ENCODE measurements at places on chromosomes 11 and 22. TPM values are rescaled to one million over a fixed set of nuclear protein-coding genes. Genes with fewer than 3 reads are reported as not detected.

Gene CNTF
- total RNA-seq: 2.5 TPM

Gene KCNK4
- 0.58 TPM for total RNA-seq

Gene FJX1
- 72.8 TPM for total RNA-seq

Gene CYP2D6
- 7.2 TPM for total RNA-seq

DNA sequence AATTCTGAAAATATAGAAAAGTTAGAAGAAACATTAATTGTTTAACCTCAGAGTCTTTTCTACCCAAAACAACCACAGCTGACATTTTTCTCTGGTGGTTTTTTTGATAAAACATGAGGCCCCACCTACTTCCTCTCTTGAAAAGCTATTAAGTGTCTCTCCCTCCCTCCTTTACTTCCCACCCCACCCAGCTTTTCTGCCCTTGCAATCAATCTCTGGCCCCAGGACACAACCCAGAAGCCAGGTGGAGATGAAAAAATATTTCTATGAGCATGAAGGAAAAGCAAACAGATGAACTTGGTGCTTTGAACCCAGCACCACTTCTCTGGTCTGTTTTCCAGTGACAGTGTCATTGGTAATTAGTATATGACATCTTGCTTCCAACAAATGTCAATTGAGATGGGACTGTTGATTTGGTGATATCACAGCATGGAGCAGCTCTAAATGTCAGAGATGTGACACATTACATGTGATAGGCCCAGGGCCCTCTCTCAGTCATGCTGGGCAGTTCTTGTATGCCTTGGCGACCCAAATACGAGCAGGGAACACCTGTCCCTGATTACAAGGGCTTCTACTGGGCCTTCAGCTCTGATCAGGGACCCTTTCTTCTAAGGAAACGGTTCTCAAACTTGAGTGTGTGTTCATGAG, 23.9 kb upstream of the TMPRSS13 start:
- peaks cover 34% of the 10 kb centered on the region for H3K27me3 ChIP-seq
- no peak overlapping the region for H3K4me3 ChIP-seq
- peaks cover 9% of the 10 kb centered on the region for H3K4me1 ChIP-seq
- no peak for DNase-seq
- H3K36me3 ChIP-seq: no peaks in the 10 kb centered on the region

Gene NXPE2
- total RNA-seq: 0.34 TPM

DNA sequence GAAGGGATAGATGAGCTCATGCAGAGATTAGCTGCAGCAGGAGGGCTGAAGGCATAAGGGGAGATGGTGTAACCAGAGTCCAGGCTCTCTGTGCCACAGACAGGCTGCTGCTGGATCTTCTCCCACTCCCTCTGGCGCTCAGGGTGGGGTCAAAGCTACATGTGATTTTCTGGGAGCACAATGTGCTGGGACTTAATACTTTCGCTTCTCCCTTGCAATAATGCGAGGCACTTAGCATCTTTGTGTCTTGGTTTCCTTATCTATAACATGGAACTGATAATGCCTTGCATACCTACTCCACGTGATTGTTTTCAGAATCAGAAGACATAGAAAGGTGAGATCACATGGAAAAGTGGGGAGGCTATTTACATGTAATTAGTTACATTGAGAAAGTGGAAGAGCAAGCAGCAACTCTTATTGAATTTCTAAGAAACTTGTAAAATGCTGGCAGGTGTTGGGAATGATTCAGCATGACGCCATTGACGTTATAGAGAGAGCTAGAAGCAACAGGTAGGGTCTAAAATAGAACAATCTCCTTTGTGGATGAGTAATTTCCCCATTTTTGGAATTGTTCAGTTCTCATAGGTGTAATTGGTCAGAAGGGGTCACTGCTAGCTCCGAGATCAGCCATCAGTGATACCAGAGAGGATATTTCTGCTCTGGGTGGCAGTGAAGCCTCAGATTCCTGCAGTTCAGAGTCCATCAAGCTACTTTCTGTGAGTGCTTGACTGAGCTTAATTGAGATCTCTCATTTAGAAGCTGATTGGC, 8.2 kb upstream of the OR9I1 start:
- no peaks in the 10 kb centered on the region for H3K4me1 ChIP-seq
- DNase-seq: no peak
- no peak overlapping the region for H3K27ac ChIP-seq
- peaks cover 6% of the 10 kb centered on the region for H3K27me3 ChIP-seq
- no peaks in the 10 kb centered on the region for H3K36me3 ChIP-seq
- no peak overlapping the region for H3K4me3 ChIP-seq

DNA sequence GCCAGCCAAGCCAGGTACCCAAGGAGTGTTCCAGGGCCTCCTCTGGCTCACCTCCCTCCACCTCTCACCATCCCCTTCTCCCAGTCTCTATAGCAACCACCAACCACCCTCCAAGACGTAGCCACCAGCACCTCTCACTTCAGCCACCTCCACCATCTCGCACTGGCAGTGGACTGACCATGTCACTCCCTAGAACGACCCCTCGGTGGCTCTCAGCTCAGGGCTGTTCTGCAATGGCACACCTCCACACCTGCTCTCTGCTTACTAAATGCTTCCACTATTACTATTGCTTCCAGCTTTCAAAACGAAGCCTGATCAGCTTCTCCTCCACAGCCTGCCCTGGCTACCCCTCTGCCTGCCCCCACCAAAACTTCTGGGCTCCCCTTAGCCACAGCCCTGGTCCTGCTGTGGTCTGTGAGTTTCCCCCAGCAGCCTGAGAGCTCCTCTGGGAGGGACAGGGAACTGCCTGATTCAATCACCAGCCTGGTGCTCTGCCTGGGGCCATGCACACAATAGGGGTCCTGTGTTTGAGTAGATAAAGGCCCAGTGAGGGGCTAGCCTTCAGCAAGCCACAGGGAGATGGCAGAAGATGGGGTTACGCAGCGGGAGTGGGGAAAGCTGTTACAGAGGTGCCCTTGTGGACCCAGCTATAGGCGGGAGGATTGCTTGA, 17.5 kb upstream of the CBX7 start:
- no peak overlapping the region for H3K4me3 ChIP-seq
- no peaks in the 10 kb centered on the region for H3K27me3 ChIP-seq
- H3K36me3 ChIP-seq: no peaks in the 10 kb centered on the region

Gene HOATZ
- not detected for total RNA-seq

GRCh38 chr11:24932110-24933000, 435.5 kb downstream of the LUZP2 start:
- peaks cover 10% of the 10 kb centered on the region for H3K36me3 ChIP-seq
- H3K27me3 ChIP-seq: no peaks in the 10 kb centered on the region
- no peak overlapping the region for H3K4me3 ChIP-seq
- no peak overlapping the region for H3K27ac ChIP-seq
- H3K4me1 ChIP-seq: peaks cover 9% of the 10 kb centered on the region

Gene PTS
- 56.2 TPM for total RNA-seq

GRCh38 chr11:76807206-76807875, 24.2 kb downstream of the TSKU start:
- H3K27me3 ChIP-seq: no peaks in the 10 kb centered on the region
- no peaks in the 10 kb centered on the region for H3K4me1 ChIP-seq
- DNase-seq: peak; percentile 80
- H3K36me3 ChIP-seq: no peaks in the 10 kb centered on the region
- no peak overlapping the region for H3K27ac ChIP-seq

Gene TRPM5
- 7.2 TPM for total RNA-seq

- no peak for DNase-seq
- no peaks in the 10 kb centered on the region for H3K27me3 ChIP-seq
- H3K4me1 ChIP-seq: peaks cover 19% of the 10 kb centered on the region
- peak overlapping the region; percentile 81 for H3K27ac ChIP-seq
- H3K4me3 ChIP-seq: no peak overlapping the region
- peaks cover 26% of the 10 kb centered on the region for H3K36me3 ChIP-seq
Measured at GRCh38 chr22:40258501-40258915, 80.8 kb downstream of the TNRC6B start.

Gene FBXO7
- total RNA-seq: 82.8 TPM

GRCh38 chr11:66874232-66874631, 17.4 kb downstream of the LRFN4 start:
- no peak overlapping the region for H3K27ac ChIP-seq
- DNase-seq: no peak
- H3K36me3 ChIP-seq: no peaks in the 10 kb centered on the region
- H3K27me3 ChIP-seq: no peaks in the 10 kb centered on the region
- no peak overlapping the region for H3K4me3 ChIP-seq
- peaks cover 15% of the 10 kb centered on the region for H3K4me1 ChIP-seq

DNA sequence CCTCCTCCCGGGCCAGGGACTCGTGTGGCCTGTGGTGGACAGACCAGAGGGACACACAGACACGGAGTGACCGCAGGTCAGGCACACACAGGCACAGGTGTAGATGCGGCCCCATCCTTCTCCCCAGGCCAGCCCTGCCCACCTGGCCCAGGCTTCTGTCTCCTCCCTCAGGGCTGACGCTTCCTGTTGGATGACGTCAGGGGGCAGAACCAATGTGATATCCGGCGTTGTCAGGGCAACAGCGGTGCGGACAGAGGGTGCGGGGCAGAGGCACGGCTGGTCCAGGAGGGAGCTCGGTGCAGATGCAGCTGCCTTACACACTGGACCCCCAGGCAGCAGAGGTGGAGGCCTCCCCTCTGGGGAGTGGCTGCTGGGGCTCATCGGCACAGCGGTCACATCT, 2.9 kb upstream of the TUBGCP6 start:
- H3K27me3 ChIP-seq: no peaks in the 10 kb centered on the region
- peak overlapping the region; percentile 36 for H3K4me3 ChIP-seq
- H3K27ac ChIP-seq: no peak overlapping the region
- no peak for DNase-seq
- peaks cover 1% of the 10 kb centered on the region for H3K36me3 ChIP-seq

GRCh38 chr11:92784331-92784730, 185.1 kb upstream of the MTNR1B start:
- H3K36me3 ChIP-seq: peaks cover 4% of the 10 kb centered on the region
- no peak for DNase-seq
- no peaks in the 10 kb centered on the region for H3K27me3 ChIP-seq
- no peak overlapping the region for H3K27ac ChIP-seq

DNA sequence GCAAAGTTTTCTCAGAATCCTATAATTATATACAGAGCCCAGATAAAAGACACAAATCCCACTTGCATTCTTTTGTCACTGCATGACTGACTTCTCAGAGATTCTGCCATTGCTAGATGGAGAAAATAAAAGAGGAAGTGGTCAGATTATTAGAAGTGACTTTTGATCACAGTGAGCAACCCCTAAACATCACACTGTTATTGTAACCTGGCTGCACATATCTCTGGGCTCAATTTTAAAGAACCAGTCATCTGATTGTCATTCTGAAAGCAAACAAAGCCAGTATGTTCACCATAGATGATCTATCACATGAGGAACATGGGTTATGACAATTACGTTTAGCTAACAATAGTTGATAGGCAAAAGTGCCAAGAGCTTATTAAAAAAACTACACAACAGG, 47.8 kb downstream of the COPB1 start:
- no peaks in the 10 kb centered on the region for H3K4me1 ChIP-seq
- H3K36me3 ChIP-seq: peaks cover 14% of the 10 kb centered on the region
- no peaks in the 10 kb centered on the region for H3K27me3 ChIP-seq
- H3K4me3 ChIP-seq: no peak overlapping the region

DNA sequence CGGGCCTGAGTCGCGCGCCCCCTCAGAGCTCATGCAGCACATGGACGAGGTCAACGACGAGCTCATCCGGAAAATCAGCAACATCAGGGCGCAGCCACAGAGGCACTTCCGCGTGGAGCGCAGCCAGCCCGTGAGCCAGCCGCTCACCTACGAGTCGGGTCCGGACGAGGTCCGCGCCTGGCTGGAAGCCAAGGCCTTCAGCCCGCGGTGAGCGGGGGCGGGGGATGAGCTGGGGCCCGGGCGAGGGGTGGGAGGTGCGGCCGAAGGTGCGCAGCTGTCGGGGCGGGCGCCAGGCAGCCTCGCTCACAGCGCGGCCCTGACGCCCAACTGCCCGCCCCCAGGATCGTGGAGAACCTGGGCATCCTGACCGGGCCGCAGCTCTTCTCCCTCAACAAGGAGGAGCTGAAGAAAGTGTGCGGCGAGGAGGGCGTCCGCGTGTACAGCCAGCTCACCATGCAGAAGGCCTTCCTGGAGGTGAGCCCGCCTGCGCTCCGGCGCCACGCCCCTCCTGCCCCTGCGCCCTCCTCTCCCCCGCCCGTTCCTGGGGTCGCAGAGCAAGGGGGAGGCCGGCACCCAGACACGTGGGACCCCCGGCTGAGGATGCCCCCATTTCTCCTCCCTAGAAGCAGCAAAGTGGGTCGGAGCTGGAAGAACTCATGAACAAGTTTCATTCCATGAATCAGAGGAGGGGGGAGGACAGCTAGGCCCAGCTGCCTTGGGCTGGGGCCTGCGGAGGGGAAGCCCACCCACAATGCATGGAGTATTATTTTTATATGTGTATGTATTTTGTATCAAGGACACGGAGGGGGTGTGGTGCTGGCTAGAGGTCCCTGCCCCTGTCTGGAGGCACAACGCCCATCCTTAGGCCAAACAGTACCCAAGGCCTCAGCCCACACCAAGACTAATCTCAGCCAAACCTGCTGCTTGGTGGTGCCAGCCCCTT, 20.5 kb downstream of the EPS8L2 start:
- peaks cover 16% of the 10 kb centered on the region for H3K27me3 ChIP-seq
- H3K36me3 ChIP-seq: peaks cover 5% of the 10 kb centered on the region
- H3K27ac ChIP-seq: no peak overlapping the region
- H3K4me3 ChIP-seq: peak overlapping the region; percentile 20
- no peak for DNase-seq

DNA sequence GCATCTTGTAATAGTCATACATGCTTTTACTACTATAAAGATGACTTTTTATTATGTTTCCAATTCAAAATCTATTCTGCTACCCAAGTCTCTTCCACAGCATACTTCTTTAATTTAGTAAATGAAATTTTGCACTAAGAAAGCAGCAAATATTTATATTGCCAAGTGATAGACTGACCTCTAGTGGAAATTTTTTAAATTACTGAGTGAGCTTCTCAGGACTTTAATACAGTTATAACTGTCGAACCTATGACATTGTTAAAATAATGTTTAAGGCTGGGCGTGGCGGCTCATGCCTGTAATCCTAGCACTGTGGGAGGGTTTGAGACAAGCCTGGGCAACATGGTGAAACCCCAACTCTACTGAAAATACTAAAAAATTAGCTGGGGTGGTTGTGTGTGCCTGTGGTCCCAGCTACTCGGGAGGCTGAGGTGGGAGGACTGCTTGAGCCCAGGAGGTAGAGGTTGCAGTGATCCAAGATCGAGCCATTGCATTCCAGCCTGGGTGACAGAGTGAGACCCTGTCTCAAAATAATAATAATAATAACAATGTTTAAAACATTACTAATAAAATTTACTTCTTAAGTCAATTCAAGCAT, 27.3 kb downstream of the STK33 start:
- no peak for DNase-seq
- peaks cover 8% of the 10 kb centered on the region for H3K27me3 ChIP-seq
- H3K36me3 ChIP-seq: no peaks in the 10 kb centered on the region
- H3K27ac ChIP-seq: no peak overlapping the region
- H3K4me3 ChIP-seq: no peak overlapping the region

GRCh38 chr22:37206118-37206840, 6.0 kb downstream of the SSTR3 start:
- no peak for DNase-seq
- H3K36me3 ChIP-seq: no peaks in the 10 kb centered on the region

GRCh38 chr11:71486320-71486719, 33.3 kb downstream of the NADSYN1 start:
- H3K27ac ChIP-seq: no peak overlapping the region
- H3K4me3 ChIP-seq: no peak overlapping the region
- H3K36me3 ChIP-seq: peaks cover 50% of the 10 kb centered on the region
- no peaks in the 10 kb centered on the region for H3K27me3 ChIP-seq
- no peak for DNase-seq

GRCh38 chr11:112946866-112947265, 14.4 kb upstream of the NCAM1 start:
- peaks cover 34% of the 10 kb centered on the region for H3K27me3 ChIP-seq
- H3K4me3 ChIP-seq: no peak overlapping the region
- H3K27ac ChIP-seq: no peak overlapping the region

GRCh38 chr22:31947296-31947695, 3.0 kb downstream of the YWHAH start:
- no peak for DNase-seq
- no peaks in the 10 kb centered on the region for H3K27me3 ChIP-seq
- H3K27ac ChIP-seq: peak overlapping the region; percentile 45
- H3K4me1 ChIP-seq: peaks cover 14% of the 10 kb centered on the region
- peaks cover 5% of the 10 kb centered on the region for H3K36me3 ChIP-seq
- no peak overlapping the region for H3K4me3 ChIP-seq
